Spinal cord (tissue), 10 donors: ENCODE measurements at places on chromosomes 11 and 22.
A peak's percentile ranks its signal among the peaks of the same experiment; 100 is the strongest.

- DNase-seq: peak; percentile 34
These were observed 30.0 kb upstream of the RAB39A start for GRCh38 chr11:107898270-107898669.

- DNase-seq: no peak
These were observed 89.3 kb upstream of the LINC01488 start for GRCh38 chr11:69392104-69392653.

DNA sequence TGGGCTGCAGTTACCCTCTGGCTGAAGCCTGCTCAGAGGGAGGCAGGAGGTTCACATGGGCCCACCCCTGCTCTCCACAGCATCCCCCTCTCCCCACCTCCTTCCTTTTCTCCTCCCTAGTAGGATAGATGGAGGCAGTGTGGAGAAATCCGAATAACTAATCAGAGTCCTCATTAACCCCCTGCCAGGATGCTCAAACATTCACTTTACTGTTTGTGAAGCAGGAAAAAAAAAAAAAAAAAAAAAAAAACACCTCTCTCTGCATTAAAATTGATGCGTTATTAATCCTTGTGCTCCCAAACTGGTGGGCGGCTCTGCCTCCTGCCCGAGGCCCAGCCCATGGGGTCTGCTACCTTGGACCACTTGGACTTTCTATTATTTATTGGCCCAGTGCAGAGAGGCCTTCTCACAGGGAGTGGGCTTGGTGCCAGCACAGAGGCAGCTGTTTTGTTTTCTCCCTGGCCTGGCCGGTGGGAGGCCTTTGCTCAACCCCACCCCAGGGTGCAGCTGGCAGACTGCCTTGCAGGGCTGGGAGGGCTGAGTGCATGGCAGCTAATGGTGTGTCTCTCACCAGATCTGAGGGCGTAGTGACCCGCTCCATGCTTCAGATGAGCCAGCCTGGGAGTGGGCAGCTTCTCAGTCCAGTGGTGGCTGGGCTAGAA, 150.7 kb downstream of the PKNOX2 start:
- DNase-seq: peak; percentile 94

DNA sequence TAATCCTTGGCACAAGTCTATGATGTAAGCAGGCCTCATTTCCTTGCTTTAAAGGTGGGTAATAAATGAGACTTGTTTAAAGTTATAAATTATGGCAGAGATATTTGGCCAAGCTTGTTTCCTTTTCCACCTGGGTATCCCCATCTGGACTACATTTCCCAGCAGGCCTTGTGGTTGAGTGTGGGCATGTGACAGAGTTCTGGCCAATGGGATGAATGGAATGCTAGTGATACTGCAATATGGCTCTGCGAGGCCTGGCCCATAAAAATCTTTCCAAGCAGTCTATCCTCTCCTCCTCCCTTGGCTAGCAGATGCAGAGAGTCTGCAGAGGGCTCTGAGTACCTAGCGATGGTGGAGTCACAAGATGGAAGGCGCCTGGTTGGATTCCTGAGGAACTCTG, 102.5 kb downstream of the TIMP3 start:
- peak; percentile 87 for DNase-seq

GRCh38 chr11:78429660-78430059, 12.0 kb upstream of the GAB2 start:
- DNase-seq: no peak

DNA sequence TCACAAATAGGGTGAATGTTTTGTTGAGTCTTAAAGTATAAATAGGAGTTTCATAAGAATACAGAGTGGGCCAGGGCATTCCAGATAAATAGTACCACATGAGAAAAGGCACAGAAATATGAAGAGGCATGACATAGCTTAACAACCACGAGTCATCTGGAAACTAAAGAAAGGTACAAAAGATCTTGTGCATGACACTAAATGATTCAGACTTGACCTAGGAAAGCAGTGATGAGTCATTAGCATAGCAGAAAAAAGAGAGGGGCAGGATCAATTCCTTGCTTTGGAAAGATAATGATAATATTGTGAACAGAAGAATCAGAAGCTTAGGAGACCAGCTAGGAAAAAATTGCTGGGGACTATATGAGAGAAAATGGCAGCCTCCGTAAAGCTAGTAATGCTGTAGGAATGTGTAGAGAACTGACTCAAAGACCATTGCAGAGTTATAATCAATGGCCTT, 47.6 kb upstream of the FIBIN start:
- DNase-seq: no peak

GRCh38 chr11:113817162-113817561, 37.6 kb downstream of the CLDN25 start:
- no peak for DNase-seq

DNA sequence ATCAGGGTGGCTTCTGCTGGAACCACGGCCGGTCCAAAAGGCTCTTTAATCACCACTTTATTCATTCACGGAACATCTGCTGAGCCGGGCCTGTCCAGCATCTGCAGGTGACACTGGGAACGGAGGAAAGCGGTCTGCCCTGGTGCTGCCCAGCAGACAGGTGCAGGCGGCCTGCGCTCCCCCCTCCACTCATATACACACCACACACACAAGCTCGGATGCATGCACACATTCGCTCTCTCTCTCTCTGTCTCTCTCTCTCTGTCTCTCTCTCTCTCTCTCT, 736.9 kb downstream of the BRD1 start:
- no peak for DNase-seq

DNA sequence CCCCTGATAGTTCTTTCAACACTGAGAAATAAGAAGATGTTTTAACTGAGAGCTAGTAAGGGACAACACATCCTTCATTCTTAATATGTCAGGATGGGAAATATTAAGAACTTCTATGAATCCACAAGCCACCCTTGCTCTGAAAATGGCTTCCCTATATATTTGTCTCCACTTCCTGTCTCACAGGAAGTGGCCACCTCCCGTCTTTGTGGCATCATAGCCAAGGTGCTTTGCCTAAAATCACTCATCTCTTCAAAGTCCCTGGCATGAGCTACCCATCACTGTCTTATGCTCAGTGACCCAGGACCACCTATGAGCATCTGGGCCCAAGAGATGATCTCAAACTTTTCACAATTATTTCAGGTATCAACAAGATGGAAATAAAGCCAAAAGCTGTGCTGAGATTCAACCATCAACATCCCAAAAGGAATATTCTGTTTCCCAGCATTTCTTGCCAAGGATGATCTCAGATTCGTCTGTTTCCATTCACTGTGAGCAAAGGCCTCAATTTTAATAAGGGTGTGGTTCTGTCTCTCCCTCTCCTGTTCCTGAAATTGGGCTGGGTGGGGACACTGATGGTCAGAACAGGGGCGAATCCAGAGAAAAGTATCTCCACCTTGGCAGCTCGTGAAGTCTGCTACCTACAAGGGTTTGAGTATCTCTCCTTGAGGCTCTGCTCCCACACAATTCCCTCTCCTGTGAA, 493.9 kb downstream of the MN1 start:
- DNase-seq: no peak

- DNase-seq: no peak
These were observed 27.2 kb downstream of the GRIK4 start for GRCh38 chr11:120538707-120539106.

- DNase-seq: no peak
These were observed 158.3 kb upstream of the SNX19 start for GRCh38 chr11:131074573-131074972.

DNA sequence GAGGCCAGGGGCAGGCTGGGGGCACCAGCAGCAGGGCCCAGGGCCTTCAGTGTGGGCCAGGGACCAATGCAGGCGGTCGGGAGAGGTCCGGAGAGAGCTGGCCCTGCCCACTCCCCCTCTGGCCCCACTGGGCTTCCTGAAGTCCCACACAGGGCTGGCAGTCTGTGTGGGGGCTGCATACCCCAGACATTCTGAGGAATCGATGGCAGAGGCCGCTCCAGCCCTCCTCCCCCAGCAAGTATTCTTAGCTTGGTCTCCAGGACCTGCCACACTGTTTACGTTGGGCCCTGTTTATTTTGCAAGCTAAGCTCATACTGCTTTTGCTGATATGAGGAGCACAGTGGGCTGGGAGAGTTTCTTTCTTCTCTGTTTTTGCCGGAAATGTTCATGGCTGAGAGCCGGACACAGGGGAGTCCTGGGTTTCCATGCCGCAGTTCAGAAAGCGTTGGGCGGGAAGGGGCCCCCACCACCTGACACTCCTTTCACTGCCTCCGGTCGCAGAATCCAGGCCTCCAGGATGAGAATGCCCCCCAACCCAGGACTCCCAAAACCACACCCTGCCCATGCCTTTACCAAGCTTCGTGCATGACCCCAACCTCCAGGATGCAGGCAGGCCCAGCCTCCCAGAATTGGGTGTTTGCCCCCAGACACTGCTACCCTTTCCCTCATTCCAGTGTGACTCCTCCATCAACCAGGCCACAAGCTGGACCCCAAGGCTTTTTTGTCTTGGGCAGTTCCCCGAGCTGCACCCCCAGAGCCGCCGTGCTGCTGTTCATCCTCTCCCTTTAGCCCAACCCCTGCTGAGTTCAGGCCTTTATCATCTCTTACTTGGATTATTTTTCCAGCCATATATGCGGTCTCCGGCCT, 81.8 kb upstream of the KCNQ1OT1 start:
- DNase-seq: no peak

DNA sequence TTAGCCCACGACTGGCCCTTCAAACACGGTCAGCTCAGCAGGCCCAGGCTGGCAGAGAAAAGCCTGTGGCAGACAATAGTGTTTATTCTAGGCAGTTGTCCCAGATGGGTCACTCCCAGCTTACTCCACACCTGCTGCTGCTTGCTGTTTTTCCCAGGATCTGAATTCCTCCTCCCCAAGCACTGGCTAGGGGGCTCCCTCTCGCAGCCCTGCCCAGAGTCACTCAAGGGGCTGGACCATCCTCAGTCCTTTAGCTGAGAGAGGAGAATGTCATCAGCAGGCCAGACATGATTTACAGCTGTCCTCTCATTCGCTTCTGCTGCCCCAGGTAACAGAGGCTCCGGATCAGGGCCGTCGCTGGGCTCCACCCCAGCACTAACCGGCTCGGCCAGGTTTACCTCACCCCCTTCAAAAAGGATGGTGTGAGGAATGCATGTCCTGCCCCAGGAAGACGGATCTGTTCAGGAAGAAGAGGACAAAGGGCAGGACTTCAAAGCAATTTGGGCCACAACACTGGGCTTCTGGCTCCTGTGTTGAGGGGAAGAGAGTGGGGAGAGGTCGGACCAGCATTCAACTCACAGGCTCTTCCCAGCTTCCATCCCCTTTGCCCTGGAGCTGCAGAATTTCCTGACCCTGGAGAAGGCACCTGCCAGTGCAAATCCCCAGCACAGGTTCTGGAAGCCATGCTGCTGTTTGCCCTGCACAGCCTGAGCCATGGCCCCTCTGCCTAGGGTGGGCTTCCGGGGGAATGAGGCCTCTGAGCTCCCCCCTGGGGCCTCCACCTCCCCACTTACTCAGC, 59.7 kb upstream of the BARX2 start:
- DNase-seq: no peak

DNA sequence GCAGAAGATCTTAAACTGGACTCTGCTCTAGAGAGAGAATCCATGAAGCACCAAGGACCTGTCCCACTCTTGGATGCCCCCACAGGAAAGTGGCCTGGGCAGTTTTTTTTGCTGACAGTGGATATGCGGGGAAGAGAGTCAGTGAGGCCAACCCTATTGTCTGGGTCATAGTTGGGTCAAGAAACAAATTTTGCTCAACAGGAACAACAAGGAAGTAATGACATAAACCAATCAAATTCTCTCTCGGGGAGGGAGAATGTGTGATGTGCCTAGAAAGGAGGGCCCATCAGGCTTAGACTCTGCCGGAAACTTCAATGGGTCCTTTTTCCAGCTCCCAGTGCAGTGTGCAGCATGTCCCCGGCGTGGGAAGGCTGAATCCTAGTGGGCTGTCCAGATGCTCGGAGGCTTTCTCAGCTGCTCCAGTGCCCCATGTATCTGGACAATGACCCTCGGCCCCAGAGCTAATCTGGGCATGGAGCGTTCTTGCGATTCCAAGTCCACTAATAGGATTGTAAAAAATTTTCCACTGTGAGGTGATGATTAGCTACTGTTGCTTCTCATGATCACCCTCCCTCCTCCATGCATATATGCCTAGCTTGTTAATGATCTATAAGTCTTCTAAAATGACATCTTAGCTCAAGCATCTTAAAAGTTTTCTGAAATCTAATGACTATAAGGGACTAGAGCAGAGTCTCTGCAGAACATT, 101.0 kb downstream of the SNX19 start:
- no peak for DNase-seq

- no peak for DNase-seq
These were observed 38.3 kb upstream of the PTPRJ start for GRCh38 chr11:47941907-47942558.

DNA sequence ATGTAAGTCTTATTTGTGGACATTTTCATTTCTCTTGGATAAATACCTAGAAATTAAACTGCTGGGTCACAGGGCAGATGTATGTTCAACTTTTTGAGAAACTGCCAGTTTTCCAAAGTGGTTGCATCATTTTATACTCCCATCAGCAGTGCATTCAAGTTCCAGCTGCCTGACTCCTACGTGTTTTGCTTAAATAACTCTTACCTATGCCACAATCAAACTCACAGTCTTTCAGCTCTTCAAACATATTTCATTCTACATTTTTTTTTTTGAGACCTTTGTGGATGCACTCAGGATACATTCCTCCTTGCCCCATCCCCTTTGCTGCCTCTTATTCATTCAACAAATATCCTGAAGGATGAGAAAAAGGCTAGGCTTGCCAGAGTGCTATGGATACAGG, 9.2 kb downstream of the TCF20 start:
- no peak for DNase-seq

DNA sequence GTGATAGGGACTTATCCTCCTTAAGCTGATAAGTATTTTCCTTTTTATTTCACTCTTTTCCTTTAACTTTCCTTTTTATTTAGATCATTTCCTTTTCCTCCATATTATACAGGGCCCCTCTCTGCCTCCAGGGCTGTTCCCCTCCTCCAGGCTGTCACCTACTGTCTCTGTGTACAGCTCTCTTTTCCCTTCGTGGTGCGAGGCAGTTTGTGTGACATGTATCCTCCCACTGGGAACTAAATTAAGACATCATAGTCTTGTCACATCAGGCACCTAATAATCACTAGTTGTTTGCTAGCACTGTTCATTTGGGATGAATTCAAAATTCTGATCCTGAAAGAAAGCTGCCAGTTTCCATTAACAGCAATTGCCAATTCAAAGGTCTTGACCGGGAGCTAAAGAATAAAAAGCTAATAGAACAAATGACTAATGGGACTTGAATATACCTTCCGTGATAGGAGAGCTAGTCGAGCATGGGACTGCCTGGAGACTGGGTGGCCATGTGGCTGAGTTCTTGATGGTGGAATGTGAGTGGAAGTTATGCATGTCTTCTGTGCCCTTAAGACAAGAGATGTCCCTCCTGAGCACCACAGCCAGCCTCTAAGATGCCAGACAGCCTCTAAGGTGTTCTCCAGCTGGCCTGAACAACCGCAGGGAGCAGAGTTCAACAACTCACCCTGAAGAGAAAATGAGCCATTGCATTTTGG, 77.7 kb upstream of the LRRC55 start:
- DNase-seq: no peak

DNA sequence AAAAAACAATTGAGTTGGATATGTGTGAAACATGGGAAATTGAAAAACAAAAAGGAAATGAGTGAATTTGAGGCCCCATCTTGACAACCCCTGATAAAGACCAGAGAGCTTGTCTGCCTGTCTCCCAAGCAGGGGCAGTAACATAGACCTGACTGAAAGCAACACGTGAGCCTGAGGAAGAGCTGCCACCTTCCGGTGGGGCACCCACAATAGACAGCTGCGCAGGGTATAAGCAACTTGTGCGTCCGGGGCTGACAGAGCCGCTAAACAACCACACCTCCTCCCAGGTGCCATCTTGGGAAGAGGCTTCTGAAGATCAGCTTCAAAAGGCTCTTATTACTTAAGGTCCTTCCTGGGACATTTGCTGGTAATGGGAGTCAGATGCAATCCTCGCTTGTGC, 166.8 kb downstream of the NTM start:
- DNase-seq: no peak
